NCI-H1694 treated with DMSO at 0.1 percent for 48 hours (cell line): ENCODE measurements at places on chromosomes 3 and 15.

DNA sequence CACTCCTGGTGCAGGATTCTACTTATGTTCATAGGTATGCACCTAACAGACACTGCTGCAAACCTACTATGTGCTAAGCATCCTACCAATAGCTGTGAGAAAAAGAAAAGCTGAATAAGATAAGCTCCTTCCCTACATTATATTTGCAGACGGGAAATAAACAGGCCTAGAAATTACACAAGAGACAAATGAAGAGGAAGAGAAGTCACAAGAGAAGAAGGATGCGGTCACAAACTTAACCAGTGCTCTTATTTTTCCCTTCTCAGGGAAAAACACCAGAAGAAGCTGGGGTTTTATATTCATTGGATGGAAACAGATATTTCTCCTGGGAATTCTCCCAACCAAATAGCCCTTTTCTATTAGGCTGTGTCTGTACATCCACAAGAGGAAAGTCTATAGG is 109.7 kb upstream of the TRIM42 start:
- no peak for DNase-seq

DNA sequence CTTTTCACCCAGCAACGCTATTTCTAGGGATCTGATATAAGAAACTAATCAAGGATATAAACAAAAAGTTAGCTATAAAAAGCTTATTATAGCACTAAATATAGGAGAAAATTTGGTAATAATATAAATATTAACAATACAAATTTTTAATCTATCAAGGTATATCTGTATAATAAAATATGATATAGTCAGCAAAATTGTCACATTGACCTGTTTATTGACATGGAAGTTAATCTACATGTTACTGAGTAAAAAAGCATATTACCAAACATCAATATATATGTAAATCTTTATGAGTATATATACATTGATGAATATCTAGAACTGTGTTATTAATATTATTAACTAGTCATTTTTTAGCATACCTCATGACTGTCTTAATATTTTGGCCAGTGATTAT is 26.6 kb downstream of the SHOX2 start:
- no peak for DNase-seq

- DNase-seq: no peak
Observed at GRCh38 chr3:102586485-102586884, 151.7 kb downstream of the ZPLD1 start.

GRCh38 chr15:74897300-74897701 is 7.5 kb downstream of the MPI start:
- DNase-seq: no peak

DNA sequence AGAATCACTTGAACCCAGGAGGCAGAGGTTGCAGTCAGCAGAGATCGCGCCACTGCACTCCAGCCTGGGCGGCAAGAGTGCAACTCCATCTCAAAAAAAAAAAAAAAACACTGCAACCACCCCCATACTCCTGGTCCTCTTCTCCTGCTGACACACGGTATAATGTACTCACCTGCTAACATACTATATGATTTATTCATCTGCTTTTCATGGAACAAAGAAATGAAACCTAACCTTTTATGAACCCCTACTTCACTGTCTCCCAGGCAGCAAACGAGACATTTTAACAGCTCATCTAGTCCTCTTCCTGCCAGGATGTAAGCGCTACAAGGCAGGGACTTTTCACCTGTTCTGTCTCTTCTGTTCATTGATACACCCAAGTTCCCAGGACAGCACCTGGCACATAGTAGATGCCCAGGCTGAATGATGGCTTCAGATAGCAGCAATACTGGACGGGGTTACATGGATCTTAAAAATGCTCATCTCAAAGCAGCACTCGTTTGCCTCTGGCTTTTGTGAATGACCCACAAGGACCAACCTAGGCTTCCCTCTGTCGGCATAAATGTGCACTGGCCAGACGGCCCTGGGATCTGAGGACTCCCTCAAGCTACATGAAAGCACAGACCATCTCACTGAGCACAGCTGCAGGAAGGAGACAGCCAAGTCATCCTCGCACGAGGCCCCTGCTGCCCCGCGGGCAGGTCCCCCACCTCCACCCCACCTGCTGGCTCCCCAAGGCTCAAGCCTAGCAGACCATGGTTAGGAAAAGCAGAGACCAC is 20.3 kb downstream of the XXYLT1 start:
- DNase-seq: no peak

GRCh38 chr3:36738702-36739101 is 25.7 kb downstream of the DCLK3 start:
- DNase-seq: no peak

- DNase-seq: no peak
Observed at GRCh38 chr3:13881536-13882410, 1.9 kb upstream of the WNT7A start.

- DNase-seq: no peak
Observed at GRCh38 chr15:61169904-61170695, 59.0 kb downstream of the RORA start.

- DNase-seq: peak; percentile 78
Observed at GRCh38 chr3:195133462-195133861, 137.5 kb downstream of the XXYLT1 start.

DNA sequence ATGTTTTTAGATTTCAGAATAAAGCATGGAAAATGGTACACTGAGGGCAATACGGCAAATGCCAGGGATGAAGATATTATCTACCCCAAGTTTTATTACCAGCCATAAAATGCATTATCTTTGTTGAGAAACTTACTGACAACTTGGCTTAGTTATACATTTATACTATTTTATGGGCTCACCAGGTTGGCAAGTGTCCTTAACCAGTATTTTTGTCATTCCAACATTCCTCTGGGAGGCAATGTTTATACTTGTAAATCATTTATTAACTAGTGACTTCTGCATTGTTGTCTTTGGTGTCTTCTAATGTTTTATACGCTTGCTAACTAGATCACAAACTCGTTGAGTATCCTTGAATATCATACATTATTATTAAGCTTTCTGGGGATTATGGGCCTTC is 18.0 kb upstream of the ADGRG7 start:
- DNase-seq: no peak

DNA sequence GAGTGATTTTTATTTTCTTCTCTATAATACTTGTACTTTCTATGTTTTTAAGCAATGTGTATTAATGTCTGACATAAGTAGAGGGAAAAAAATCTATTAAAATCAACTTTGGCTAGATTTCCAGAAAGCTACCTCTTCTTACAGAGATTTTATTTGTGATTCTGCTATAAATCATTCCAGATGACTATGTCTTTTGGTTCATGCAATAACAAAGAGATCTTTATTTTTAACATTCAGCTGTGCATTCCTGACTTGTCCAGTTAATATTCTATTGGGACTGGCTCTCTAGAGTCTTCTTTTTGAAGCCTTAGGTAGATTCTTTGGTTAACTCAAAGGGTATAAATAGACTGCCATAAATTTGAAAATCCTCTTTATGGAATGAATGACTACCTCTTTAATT is 74.3 kb upstream of the ARPP21 start:
- DNase-seq: no peak

GRCh38 chr3:143565951-143566350 is 282.3 kb downstream of the SLC9A9 start:
- no peak for DNase-seq

DNA sequence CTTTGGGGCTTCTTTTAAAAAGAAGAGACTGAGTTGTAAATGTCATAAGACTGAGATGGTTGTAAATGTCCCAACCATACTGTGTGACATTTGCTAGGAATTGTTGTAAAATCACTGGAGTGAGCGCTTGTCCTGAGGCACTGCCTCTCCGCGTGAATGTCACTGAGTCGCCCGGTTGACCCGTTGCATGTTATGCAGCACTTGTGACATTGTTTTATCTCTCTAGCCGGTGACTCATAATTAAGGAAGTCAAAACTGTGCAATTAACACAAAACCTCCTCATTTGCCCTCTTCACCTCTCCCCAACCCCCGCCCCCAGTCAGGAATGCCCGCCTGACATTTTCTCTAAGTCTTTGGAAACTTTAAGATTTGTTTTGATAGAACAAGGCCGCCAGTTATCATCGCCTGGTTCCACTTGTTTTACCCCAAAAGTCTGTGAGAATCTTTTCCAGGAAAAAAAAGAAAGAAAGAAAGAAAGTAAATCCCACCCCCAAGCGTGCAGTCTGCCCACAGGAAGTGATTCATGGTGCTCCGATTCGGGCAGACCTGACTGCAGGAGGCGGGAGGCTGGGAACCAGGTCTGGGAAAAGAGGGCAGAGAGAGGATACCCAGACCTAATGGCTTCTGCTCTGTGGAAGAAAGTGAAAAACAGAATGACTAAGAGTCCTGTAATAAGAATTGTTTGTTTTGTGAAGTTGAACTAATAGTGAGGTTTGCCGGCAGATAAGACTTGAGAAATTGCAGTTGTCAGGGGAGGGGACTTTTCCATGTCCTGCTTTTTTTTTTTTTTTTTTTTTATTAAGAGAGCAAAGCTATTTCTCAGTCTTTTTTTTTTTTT is 84.8 kb downstream of the SMAD3 start:
- DNase-seq: no peak

- DNase-seq: no peak
Observed at GRCh38 chr3:12458901-12459300, 25.4 kb upstream of the TSEN2 start.

- DNase-seq: no peak
Observed at GRCh38 chr3:178202194-178202593, 334.0 kb upstream of the KCNMB2 start.

DNA sequence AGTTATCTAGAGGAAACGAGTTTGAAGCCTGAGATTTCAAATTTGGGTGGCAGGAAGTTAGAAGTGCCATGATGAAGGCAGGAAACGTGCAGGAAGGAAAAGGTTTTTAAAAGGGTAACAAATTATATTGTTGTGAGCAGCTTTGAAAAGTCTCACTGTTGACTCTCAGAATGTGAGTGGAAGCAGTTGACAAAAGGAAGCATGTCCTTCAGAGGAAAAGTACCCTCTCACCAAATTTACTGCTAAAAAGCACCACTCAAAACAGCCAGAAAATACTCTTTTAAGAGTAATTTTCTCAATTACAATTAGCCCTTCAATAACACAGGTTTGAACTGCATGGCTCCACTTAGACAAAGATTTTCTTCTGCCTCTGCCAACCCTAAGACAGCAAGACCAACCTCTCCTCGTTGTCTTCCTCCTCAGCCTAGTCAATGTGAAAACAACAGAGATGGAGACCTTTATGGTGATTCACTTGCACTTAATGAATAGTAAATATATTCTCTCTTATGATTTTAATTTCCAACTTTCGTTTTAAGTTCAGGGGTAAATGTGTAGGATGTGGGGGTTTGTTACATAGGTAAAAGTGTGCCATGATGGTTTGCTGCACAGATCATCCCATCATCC is 117.1 kb upstream of the LIPC start:
- no peak for DNase-seq

DNA sequence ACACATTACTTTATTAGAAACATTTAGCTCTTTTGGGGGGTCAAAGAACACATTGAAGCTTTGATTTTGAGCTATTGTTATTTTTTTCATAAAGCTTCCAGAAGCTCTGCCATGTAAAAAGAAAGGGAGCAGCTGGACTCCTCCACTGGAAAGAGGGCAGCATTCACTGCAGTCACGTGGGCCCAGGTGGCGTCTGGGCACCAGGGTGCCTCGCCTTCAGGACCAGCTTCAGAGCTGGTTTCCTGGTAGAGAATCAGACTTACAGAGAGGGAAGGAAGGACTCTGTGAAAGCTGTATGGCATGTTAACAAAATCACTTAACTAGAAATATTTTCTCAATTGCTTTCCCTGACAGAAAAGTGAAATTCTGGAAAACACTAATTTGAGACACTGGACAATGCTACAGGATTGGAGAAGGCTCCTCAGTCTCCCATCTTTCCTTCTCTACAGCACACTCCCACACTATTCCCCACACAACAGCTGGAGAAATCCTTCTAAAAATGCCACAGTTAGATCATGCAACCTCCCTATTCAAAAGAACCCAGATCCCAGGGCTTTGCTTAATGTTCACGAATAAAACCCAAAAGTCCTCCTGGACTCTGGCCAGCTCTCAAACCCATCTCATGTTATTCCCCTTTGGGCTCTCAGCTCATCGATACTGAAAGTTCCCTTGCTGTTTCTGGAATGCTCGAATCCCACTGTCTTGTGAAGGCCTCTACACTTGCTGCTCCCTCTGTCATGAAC is 83.2 kb downstream of the NFKBIZ start:
- DNase-seq: no peak

GRCh38 chr3:1661839-1662238 is 436.8 kb upstream of the CNTN4 start:
- DNase-seq: no peak

DNA sequence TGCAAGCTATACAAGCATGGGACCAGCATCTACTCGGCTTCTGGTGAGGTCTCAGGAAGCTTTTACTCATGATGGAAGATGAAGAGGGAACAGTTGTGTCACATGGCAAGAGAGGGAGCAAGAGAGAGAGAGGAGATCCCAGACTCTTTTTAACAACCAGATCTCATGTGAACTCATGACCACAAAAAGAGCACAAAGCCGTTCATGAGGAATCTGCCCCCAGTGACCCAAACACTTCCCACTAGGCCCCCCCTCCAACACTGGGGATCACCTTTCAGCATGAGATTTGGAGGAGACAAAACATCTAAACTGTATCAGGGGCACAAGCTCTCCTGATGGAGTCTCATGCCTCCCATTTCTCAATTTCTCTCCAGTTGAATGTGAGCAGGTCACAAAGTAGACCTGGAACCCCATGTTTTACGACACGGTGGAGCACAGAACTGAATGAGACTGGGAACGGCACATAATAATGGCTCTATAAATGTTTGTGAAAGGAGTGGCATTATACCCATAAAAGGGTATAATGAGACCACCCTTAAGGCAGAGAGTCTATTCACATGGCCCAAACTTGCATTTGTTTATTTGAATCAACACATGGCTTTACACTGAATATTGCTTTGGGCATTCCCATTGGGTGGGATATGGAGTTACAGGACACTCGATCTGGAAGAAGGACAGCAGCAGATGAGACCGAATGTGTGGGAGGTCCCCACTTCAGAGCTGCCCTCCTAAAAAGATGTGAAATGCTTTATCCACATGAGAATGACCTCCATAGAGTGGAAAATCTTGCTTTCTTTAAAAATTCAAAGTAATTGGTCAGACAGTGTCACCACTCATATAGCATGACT is 38.8 kb downstream of the IL16 start:
- DNase-seq: no peak

- DNase-seq: no peak
Observed at GRCh38 chr3:48837163-48837562, 10.5 kb downstream of the PRKAR2A start.

DNA sequence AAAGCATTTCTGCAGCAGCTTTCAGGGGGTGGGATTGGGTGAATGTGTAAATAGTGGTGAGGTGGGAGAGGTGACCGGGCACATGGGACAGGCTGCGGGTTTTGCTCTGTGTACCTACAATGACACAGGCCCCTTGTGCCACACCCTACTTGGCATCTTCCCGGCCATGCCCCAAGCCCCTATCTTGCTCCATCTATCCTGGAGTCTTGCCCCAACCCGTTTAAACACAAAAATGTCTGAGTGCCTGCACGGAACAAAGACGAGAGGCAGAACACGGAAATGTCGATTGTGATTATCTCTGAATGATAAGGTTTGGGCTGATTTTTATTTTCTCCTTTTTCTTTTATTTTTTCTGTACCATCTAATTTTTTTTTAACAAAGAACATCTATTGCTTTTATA is 46.0 kb upstream of the SLC6A1 start:
- no peak for DNase-seq

GRCh38 chr15:100192097-100193080 is 149.4 kb downstream of the ADAMTS17 start:
- DNase-seq: no peak

GRCh38 chr15:47711655-47712054 is 5.7 kb upstream of the SEMA6D start:
- DNase-seq: no peak

- no peak for DNase-seq
Observed at GRCh38 chr3:64818196-64818595, 130.4 kb upstream of the ADAMTS9 start.

GRCh38 chr15:98924401-98925049 is 83.1 kb downstream of the PGPEP1L start:
- DNase-seq: no peak
